ENCODE measurements at places on chromosomes 6 and 20.

DNA sequence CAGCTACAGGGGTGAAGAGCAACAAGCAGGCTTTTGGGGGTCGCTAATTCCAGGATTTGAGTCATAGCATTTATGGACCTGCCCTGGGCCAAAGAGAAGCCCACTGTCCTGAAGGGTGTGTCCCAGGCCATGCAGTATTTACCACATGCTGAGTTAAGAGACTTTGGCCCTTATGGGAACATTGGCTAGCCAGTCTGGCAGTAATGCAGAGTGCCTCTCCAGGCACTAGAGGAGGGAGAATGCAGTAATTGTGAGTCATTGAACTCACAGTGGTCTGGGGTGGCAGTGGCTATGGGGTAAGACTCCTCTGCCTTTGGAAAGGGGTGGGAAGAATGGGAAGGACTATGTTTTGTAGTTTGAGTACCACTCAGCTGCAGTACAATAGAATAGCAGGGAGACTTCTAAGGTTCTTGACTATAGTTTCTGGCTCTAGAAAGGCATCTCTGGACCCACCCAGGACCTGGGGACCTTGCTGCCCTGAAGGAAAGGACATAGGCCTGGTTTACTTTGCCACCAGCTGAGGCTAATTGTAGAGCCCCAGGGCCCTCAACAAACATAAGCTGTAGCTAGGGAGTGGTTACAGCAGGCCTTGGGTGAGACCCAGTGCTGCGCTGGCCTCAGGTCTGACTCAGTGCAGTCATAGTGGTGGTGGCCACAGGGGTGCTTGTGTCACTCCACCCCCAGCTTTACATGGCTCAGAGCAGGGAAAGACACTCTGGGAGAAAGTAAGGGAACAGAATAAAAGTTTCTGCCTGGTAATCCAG, 520.9 kb downstream of the HTR1B start:
- no peak overlapping the region for H3K4me3 ChIP-seq
- H3K27me3 ChIP-seq, result no peaks in the 10 kb centered on the region
- no peak for DNase-seq
- H3K27ac ChIP-seq, result no peak overlapping the region
- H3K36me3 ChIP-seq, result no peaks in the 10 kb centered on the region

DNA sequence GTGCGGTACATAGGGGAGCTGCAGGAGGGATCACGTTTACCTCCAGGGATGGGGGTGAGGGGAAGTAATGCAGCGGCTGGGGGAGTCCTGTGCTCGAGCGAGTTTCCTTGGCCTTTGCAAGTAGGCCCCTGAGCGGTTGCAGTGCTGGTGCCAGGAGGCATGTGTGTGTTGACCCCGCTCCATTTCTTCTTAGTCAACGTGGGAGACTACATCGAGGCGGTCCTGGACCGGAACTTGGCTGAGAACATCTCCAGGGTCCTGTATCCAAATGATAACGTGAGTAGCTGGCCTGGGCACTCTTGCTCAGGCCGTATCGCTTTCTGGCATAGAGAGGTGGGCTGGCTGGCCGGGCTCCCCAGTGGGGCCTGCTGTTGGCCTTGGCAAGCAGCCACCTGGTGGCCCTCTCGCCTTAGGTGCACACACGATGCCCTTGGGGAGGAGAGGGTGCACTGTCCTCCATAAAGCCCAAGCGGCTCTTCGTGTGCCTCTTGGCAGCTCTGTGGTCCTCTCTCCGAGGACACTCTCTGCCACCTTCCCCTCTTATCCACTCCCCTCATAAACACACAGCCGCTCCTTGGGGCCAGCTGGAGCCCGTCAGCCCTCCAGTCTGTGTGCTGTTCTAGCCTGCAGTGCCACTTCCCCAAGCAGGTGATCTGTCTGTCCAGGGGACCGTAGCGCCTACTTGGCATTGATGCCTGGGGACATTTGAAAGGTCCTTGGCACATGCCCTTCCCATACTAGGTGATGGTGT, 29.3 kb downstream of the PYGB start:
- H3K4me1 ChIP-seq, result no peaks in the 10 kb centered on the region
- no peak for DNase-seq
- no peaks in the 10 kb centered on the region for H3K27me3 ChIP-seq
- H3K36me3 ChIP-seq, result peaks cover 80% of the 10 kb centered on the region

DNA sequence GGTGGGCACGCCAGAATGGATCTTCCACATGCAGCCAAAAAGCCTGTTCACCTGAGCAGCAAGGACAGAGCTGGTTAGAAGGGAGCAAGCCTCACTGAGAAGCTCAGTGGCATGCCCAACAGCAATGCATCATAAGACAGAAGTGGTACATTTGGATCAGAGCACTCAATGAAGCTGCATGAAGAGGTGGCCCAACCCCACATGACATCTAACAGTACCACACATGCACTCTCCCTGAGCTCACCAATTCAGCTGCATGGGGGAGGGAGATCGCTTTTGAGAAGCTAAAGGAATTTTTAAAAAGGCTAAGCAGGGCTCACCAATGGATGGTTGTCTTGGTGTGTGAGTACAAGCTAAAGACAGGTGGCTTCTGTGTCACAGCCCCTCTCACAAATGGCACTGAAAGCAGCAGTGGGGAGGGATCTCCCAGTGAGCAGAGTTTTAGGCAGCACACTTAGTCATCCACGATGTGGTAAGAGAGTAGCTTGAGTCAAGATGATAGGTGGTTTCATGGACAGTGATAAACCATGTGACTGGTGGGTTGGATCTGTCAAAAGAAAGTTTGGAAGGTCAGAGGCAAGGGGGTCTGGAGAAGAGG, 166.6 kb upstream of the TAB2 start:
- H3K27me3 ChIP-seq, result peaks cover 16% of the 10 kb centered on the region
- no peak for DNase-seq
- H3K4me1 ChIP-seq, result no peaks in the 10 kb centered on the region
- H3K27ac ChIP-seq, result no peak overlapping the region
- H3K4me3 ChIP-seq, result no peak overlapping the region
- no peaks in the 10 kb centered on the region for H3K36me3 ChIP-seq

DNA sequence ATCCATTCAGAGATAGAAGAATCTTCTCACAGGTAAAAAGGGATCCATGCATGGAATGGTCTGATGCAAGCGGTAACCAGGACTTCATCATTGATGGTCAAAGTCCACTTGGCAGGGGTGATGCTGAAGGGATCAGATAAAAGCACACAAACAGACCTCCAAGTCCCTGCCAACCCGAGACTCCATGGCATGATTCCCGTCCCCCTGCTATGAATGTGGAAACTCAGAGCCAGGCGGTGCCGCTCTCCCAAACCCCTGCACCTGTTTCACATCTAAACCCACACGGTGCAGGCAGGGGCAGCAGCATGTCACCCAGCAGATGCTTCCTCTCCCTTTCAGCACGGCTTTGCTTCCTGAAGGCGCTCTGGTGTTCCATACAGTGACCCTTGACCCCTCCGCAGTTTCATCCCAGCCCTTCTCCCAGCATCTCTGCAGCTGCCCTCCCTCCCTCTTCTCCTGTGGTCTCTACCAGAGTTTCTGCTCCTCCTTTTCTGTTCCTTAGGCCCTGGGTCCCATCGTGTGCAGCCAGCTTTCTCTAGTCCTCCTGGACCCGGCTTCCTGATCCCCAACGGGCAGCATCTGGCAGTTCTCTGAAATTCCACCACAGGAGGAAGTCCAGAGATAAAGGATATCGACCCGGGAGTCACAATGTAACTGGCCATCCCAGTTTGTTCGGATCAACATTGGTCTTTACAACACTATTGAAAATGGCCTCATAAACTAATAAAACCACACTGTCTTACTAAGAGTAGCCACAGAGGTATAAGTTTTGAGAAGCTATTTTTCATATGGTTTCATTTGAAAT, 235.0 kb downstream of the TTLL2 start:
- no peak overlapping the region for H3K27ac ChIP-seq
- H3K4me3 ChIP-seq, result peak overlapping the region; percentile 24
- H3K4me1 ChIP-seq, result peaks cover 13% of the 10 kb centered on the region
- no peaks in the 10 kb centered on the region for H3K36me3 ChIP-seq
- DNase-seq, result no peak

GRCh38 chr6:151240791-151241642, 1.2 kb downstream of the AKAP12 start:
- H3K27ac ChIP-seq, result peak overlapping the region; percentile 97
- peak; percentile 57 for DNase-seq
- H3K4me1 ChIP-seq, result peaks cover 8% of the 10 kb centered on the region
- H3K27me3 ChIP-seq, result peaks cover 2% of the 10 kb centered on the region
- no peaks in the 10 kb centered on the region for H3K36me3 ChIP-seq

DNA sequence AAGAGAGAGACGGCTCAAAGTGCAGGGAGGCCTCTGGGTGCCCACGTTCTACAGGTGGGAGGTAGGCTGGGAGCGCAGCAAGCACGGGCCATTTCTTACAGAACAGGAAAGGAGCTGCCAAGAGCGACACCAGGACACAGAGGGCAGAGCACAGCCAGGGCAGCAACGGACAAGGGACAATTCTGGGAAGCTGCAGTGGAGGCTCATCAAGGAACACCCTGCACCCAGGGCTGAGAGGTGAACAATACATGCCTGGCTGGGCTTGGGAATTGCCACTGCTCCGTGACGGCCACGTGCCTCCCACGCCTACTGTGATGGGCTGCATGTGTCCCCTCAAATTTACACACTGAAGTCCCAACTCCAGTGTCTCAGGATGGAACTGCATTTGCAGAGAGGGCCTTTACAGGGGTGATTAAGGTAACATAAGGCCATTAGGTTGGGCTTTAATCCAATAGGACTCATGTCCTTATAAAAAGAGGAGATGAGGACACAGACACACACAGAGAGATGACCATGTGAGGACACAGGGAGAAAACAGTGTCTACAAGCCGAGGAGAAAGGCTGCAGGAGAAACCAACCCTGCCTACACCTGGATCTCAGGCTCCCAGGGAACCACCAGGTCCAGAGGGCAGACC, 13.6 kb downstream of the SERPINB6 start:
- DNase-seq, result no peak
- H3K4me1 ChIP-seq, result peaks cover 14% of the 10 kb centered on the region
- no peaks in the 10 kb centered on the region for H3K27me3 ChIP-seq
- no peaks in the 10 kb centered on the region for H3K36me3 ChIP-seq
- no peak overlapping the region for H3K27ac ChIP-seq

DNA sequence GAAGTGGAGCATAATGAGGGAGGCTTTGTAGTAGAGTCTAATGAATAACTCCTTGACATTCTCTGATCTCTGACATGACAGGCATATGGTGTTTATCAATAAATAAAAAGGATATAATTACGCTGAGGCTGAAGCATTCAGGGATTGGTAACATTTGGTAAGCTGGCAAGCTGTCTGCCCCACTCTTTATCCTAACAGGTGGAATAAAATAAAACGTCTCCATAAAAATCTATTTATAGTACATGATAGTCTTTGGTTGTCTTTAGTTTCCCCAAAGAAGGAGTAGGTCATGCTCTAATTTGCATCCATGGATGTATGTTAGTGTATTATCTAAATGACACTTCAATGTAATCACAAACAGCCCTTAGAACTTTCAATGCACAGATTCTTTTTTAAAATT, 30.9 kb upstream of the RBM24 start:
- H3K36me3 ChIP-seq, result no peaks in the 10 kb centered on the region
- H3K4me3 ChIP-seq, result no peak overlapping the region
- H3K4me1 ChIP-seq, result no peaks in the 10 kb centered on the region
- no peak for DNase-seq

DNA sequence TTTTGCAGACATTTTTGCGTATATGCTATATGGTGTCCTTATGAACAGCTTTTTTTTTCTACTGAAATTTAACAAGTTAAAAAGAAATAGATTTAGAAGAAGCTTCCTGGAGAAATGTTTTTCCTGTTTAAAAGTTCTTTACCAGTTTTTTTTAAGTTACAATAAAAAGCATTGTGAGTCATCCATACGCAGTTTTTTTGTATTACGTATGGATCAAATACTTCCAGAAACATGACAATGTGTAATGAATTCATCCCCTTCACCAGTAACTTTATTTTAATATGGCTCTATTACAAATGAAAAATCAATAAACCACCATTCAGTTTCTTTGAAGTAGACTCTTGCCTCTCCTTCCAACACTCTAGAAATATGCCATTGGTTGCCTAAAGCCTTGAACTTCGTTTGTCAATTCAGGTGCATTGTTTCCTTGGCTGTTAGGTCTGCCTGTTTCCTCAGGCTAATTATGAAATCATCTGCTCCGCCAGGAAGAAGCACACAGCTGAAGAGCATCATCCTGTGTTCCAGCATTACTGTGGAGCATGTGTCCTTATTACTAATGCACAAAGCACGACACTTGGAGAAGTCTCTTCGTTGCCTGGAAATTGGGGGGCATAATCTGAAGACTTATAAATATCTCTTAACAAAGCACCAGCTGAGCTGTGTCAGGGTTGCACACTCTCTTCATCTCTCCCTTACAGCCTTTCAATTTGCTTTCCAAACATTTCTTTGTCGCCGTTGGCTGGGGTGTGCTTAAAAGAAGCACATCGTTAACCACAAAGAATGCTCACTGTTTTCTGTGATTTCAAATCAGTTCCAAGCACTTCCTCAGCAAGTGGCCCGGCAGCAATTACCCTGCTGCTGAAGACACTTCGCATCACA, 9.6 kb downstream of the MOXD1 start:
- H3K4me1 ChIP-seq, result peaks cover 9% of the 10 kb centered on the region
- peak overlapping the region; percentile 21 for H3K27ac ChIP-seq
- H3K36me3 ChIP-seq, result no peaks in the 10 kb centered on the region
- H3K27me3 ChIP-seq, result no peaks in the 10 kb centered on the region

GRCh38 chr6:46688117-46688965, 656 bp downstream of the TDRD6 start:
- no peak for DNase-seq
- H3K27me3 ChIP-seq, result no peaks in the 10 kb centered on the region
- H3K36me3 ChIP-seq, result no peaks in the 10 kb centered on the region
- H3K4me3 ChIP-seq, result no peak overlapping the region
- H3K4me1 ChIP-seq, result no peaks in the 10 kb centered on the region
- H3K27ac ChIP-seq, result no peak overlapping the region

- H3K4me3 ChIP-seq, result no peak overlapping the region
- H3K36me3 ChIP-seq, result no peaks in the 10 kb centered on the region
- no peaks in the 10 kb centered on the region for H3K4me1 ChIP-seq
- H3K27ac ChIP-seq, result no peak overlapping the region
Observed at GRCh38 chr6:122872311-122872710, 83.3 kb downstream of the SMPDL3A start.

- no peaks in the 10 kb centered on the region for H3K4me1 ChIP-seq
- no peak for DNase-seq
- peaks cover 4% of the 10 kb centered on the region for H3K27me3 ChIP-seq
- no peak overlapping the region for H3K4me3 ChIP-seq
- H3K36me3 ChIP-seq, result no peaks in the 10 kb centered on the region
Observed at GRCh38 chr20:49460916-49461315, 21.6 kb downstream of the KCNB1 start.

GRCh38 chr20:41276317-41276751, 41.2 kb downstream of the ZHX3 start:
- H3K27me3 ChIP-seq, result no peaks in the 10 kb centered on the region
- H3K27ac ChIP-seq, result peak overlapping the region; percentile 75
- H3K4me1 ChIP-seq, result peaks cover 6% of the 10 kb centered on the region
- DNase-seq, result peak; percentile 20
- H3K4me3 ChIP-seq, result no peak overlapping the region

- H3K4me1 ChIP-seq, result peaks cover 3% of the 10 kb centered on the region
- DNase-seq, result no peak
- H3K4me3 ChIP-seq, result no peak overlapping the region
- no peak overlapping the region for H3K27ac ChIP-seq
- H3K27me3 ChIP-seq, result no peaks in the 10 kb centered on the region
- H3K36me3 ChIP-seq, result no peaks in the 10 kb centered on the region
Observed at GRCh38 chr6:151762817-151763216, 44.7 kb upstream of the ESR1 start.

- no peaks in the 10 kb centered on the region for H3K27me3 ChIP-seq
- no peaks in the 10 kb centered on the region for H3K4me1 ChIP-seq
- H3K36me3 ChIP-seq, result peaks cover 12% of the 10 kb centered on the region
- H3K4me3 ChIP-seq, result no peak overlapping the region
Observed at GRCh38 chr6:14130435-14131075, 13.0 kb downstream of the CD83 start.

- DNase-seq, result no peak
- H3K4me3 ChIP-seq, result no peak overlapping the region
- no peaks in the 10 kb centered on the region for H3K36me3 ChIP-seq
- H3K27ac ChIP-seq, result no peak overlapping the region
Observed at GRCh38 chr6:4394786-4395185, 259.4 kb upstream of the ECI2 start.

All from neuronal stem cell (in vitro differentiated cells).